ENCODE measurements at places on chromosomes 5 and 9.

DNA sequence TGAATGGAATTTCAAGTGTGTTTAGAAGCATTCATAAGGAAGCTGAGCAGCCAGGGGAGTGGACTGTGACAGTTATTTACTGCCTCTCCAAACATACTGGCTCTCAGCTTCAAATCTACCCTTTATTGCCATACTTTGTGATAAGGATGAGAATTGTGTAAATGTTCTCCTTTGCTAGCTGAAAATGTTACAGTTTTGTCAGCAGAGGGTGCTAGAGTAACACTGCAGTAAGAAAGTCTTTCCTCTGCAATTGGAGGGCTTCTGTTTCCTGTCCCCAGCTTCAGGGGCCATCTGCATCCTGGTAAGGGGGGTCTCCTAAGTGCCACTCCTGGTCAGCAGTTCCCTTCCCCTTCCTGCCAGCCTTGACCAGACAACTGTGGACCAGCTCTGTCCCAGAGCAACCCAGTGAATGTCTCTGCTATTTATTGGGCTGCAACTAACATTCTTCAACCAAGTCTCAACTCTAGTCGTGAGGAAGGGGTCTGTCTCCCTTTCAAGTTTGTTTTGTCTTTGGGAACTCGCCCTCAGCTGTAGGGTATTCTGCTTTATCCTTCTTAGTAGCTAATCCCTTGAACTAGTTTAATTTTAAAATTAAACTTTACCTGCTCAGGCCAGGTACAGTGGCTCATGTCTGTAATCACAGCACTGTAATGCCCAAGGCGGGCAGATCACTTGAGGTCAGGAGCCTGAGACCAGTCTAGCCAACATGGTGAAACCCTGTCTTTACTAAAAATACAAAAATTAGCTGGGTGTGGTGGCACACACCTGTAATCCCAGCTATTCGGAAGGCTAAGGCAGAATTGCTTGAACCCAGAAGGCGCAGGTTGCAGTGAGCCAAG lies 45.3 kb downstream of the RAPGEF6 start:
- no peak for DNase-seq

GRCh38 chr9:87026204-87026603 lies 78.9 kb upstream of the GAS1 start:
- DNase-seq = no peak

DNA sequence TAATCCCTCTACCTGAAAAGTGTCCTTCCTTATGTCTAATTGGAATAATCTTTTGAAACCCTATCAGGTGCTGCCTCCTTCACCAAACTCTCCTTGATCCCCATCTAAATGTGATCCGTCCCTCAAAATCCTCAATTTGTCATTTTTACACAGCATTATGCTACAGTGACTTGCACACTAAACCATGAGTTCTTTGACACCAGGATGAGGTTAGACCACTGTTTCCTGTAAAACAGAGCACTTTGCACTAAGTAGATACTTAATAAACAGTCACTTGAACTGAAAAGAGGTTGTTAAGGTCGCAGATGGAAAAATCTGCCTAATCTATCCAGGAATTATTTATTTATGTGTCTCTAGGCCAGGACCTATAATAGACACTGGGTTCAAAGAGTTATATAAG lies 44.2 kb upstream of the TLX3 start:
- DNase-seq = no peak

- DNase-seq = no peak
These were observed 9.7 kb downstream of the SLC30A5 start for GRCh38 chr5:69103521-69103920.

GRCh38 chr9:23826120-23826629 lies at the start of gene ELAVL2:
ELAVL2 (minus strand) TSS chr9:23826240; CDS start chr9:23762234, 64,006 bp downstream.
- DNase-seq = peak; percentile 88

GRCh38 chr9:135827301-135827700 lies 80.0 kb downstream of the CAMSAP1 start:
- DNase-seq = no peak

- DNase-seq = no peak
These were observed 5.0 kb upstream of the COL23A1 start for GRCh38 chr5:178595150-178595549.

DNA sequence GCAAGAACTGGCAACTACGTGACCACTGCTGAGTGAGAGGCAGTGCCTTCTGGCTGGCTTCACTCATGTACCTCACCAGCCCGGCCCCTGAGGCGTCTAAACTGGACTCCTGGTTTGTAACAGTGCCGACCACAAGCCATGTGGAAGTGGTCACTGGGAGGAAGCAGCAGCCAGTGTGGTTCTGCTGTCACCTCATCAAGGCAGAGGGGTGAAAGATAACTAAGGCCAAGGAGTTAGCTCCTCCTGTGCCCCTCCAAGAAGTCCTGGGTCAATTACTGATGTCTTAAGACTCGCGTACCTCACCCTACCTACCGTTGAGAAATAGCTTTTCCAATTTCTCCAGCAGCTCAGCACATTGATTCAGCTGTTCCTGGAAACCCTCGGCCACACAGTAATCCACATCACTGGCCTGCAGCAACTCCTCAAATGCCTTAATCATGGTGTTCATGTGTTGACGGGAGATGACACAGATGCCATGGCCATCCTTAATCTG lies 142.9 kb downstream of the CDK5RAP2 start:
- DNase-seq = no peak

GRCh38 chr5:72130351-72130761 lies 23.1 kb downstream of the MAP1B start:
- no peak for DNase-seq

GRCh38 chr9:73200694-73201452 lies 49.2 kb downstream of the ANXA1 start:
- no peak for DNase-seq

DNA sequence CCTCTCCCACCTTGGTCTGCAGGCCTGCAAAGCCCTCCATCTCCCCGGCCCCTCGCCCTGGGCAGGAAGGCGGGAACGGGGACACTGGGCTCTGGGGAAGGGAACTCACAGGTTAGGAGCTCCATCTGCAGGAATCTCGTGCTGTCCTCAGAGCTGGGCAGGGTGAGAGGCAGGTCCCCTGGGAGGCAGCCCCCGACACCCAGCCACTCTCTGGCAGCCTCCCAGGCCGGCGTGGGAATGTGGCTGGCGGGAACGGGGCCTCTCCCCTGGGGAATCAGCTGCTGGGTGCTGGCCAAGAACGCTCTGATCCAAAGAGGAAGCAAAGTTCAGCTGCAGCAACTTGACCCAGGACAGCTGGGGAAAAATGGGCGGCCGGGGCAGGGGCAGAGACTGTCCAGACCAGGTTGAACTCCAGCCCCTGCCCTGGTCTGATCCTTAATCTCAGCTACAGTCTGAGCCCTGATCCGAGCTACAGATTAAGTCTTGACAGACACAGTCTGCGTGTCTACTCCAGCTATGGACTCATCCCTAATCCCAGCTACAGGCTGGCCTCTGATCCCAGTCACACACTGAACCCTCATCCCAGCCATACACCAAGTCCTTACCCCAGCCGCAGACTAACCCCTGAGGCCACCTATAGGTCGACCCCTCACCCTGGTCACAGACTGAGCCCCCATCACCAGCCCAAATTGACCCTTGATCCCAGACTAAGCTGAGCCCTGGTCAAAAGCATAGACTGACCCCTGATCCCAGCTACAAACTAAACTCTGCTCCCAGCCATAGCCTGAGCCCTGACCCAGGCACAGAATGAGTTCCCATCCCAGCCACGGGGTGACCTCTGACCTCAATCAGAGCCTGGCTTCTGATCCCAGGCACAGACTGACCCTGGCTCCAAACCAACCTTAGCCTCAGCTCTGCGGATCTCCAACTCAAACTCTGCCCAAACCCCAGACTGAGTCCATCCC lies 37.3 kb upstream of the EGFL7 start:
- DNase-seq = no peak

DNA sequence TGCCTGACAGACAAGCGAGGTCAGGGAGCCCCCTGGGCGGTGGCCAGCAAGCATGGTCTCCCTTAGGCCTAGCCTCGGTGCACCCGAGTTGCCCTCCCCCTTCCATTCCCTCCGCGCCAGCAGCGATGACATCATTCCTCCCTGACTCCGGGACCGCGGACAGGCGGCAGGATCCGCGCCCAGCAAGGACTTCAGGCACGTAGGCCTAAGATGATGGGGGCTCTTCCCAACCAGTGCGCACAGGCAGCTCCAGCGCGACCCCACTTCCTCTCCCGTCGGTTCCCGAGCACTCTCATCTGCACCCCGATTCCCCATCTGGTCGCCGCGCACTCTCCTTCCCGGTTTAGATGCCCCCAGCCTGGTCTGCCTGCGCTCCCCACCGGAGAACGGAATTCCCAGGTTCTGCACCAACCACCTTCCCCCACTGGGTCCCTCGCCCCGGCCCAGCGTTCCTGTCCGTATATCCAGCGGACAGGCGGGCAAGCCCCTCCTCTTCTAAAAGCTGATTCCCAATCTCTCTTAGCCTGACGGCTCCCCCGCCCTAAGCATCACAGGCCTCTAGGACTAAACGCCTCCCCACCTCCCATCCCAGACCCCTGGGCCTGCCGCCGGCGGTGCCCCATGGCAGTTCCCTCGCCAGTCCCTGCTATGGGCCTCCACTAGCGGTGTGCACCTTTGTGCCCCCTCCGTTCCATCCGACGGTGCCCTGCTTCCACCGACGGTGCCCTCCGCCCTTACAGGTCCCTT lies 931 bp downstream of the FAM219A start:
- DNase-seq = no peak

DNA sequence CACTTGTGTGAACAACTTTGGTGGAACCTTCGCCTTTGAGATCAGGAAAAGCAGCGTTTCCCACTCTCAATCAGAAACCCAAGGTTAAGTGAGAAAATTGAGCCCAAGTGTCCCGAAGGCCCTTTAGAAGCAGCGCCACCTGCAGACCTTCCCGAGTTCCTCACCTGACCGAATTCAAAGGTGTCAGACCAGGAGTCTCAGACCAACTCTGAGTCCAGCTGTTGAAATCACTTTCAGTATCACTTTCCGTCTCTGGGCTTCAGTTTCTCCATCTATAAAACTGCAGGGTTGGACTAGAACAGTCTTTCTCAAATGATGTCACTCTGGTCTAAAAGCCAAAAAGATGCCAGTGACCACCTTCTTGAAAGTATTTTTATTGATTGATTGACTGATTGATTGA lies 31.7 kb upstream of the GRHPR start:
- DNase-seq = no peak

DNA sequence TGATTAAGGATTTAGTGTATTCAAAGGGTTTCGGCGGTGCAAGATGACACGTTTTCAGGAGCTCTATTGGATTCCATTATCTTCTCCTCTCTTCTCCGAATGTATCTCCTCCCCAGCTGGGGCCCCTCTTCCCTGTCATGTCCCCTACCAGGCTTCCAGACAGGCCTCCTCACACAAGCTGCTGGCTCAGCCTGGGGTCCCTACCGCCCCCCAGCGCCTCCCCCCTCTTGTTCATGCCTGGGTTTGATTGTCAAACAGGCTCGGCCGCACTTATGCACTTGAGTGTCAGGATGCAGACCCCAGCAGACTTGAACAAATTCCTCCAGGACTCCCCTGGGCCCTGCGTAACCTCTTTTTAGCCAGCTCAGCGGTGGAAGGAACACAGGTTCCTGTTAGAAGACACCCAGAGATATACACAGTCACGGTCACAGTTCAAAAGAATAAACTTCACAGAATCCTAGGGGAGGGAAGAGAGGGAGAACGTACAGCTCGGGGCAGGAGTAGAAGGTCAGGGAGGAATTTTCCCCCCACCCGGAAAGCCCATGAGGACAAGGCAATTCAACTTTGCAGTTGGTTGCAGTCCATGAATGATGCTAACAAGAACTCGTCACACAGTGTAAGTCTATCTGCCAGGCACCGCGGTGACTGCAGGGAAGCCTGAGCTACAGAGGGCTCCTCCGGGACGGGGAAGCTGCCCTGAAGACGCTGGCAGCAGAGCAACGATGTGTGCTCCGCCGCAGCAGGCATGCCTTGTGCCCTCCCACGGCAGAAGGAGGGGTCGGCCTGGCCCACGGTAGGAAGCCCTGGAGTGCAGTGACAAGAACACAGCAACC lies 560.0 kb downstream of the BNC2 start:
- no peak for DNase-seq

All from NCI-H187 (cell line).